ENCODE measurements at places on chromosomes 3 and 15.

- DNase-seq = no peak
Measured at GRCh38 chr15:77426871-77427270, 6.2 kb downstream of the HMG20A start.

GRCh38 chr3:175885231-175885766 is 1026.2 kb downstream of the NAALADL2 start:
- no peak for DNase-seq

DNA sequence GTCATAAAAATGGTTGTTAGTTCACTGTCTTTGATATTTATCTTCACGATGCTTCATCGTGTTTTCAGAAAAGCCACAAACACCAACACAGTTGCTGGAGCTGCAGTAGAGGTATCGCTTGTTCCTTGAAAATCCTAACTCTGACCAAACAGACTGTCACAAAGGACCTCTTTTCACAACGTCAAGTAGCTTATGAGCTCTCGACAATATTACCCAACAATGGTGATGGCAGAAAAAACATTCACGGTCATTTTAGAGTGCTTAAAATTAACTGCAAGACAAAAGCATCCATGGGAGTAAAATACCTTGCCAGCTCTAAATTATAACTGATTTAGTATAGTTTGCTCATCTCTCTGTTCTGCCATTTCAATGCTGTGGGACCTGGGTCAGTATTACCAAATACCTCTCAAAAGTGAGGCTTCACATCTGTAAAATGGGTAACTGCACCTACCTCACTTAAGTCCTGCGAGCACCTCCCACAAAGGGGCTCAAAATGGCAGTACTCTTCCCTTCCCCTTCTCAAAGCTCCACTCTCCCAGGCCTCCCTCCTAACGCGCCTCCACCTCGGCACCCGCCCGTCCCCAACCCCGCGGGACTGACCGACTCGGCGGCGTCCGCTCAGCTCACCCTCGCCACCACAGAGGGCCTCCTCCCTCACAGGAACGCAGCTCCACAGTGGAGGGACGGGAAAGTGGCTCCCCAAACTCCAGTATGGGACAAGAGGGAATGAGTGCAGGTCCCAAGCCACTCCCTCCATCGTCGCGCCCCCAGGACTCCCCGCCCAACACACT is 546 bp downstream of the TRIM59 start:
- no peak for DNase-seq

GRCh38 chr3:183764847-183765731 is 60.3 kb downstream of the MAP6D1 start:
- no peak for DNase-seq

- DNase-seq = no peak
Measured at GRCh38 chr3:59566481-59566975, 516.7 kb upstream of the CFAP20DC start.

Measured in CMK (cell line).